ENCODE measurements at places on chromosomes 4 and X.

DNA sequence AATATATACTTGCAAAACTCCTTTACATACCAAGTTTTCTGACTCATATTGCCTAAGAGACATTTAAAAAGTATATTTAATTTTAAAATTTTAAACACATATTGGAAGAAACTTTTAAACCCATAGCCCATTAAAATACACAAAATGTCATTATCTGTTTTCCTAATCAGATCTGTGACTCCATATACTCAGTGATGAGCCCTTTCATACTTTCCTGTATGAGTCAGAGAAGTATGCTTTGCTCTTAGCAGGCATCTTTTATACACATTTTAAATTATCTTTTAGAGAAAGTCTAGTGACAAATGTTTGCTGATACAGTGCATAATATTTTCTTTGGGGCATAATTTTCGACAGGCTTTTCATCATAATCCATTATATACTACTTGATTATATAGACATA, 26.4 kb downstream of the SPIN3 start:
- no peak for DNase-seq

GRCh38 chr4:3340700-3341083, 47.9 kb downstream of the RGS12 start:
- DNase-seq, result no peak

DNA sequence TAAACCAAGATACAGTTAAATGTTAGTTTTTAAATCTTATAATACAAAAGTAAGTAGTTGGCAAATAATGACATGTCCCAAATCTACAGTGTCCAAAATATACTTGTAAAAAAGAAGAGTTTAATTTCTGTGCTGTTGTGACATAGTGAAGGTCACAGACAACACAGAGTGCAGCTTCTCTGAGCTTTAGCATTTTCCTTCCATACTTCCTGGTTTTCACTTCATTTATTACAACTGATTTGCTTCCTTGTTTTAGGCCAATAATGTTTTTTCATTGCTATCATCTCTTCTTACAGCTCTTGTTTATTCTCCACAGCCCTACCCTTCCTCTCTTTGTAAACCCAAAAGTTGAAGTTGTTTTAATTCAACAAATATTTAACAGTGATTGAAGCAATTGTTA, 132.4 kb upstream of the TET2 start:
- DNase-seq, result no peak

GRCh38 chr4:76406081-76406480, 14.9 kb downstream of the CCDC158 start:
- no peak for DNase-seq

GRCh38 chrX:39560271-39560670, 537.5 kb downstream of the BCOR start:
- DNase-seq, result no peak

DNA sequence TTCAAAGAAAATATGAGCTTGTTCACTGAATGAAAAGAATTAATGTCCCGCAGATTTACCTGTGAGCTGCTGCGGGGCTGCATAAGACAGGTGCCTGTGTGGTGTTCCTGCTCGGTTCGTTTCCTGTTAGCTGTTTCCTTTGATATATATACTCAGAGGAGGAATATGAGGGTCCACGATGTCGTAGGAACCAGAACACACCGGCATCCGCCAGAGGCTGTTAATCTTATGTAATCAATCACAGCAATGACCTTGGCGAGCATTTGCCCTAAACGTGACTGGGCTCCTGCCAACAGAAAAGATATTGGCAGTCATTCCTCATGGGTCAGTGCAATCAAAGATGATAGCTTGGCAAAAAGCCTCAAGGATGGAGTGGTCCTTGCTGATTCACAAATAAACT, 260.1 kb downstream of the EVC2 start:
- no peak for DNase-seq

DNA sequence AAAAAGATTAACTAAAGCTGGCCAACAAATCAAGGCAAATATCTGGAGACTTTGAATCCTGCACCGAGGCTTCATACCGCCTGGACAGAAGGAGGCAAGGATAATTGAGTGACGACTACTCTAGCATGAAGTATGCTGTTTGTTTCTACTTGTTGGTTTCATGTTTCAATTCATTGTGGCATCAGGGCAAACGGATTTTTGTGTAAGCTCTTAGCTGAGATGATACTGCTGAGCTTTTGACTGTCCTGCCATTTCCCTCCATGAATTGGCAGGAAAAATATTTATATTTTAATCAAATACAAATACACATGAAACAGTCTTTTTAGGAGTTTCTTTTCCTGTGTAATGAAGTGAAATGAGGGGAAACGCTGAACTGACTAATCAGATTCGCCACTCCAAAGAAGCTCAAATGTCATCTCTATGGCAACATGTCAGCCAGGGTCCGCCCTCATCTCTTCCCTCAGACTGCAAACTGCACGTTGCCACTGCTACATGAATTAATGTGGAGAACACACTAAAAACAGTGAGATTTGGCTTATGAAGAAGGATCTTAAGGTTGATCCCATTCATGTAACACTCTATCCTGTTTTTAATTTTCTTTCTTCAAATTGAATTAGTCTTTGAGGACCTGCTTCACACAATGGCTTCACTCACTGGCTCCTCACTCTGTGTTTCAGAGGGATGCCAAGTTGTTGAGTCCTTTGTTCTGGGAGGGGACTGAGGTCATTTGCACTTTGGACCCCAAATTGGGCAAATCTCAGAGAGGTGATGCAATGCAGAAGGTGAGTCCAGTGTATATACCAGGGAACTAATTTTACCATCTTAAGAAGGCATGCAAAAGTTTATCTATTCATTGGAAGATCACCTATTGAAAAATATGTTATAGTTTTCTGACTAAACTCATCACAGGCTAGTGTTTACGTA, 149.6 kb upstream of the MID1 start:
- DNase-seq, result no peak

DNA sequence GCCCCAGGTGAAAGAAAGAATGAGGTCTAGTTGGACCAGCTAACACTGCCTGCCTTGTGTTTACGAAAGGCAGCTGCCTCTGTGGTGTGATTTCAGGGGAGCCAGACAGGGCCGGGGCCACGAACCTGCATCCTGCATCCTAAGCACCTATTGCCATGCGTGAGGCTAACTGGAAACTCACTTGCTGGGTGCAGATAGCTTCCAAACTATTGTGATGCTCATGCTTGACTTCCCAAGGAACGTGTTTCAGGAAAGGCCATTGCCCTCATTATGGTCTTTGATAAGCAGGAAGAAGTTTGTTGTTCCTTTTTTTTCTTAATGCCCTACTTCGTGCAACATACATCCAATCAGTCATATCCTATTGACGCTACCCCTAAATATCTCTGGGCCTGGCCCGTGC, 2.3 kb upstream of the IRF2 start:
- DNase-seq, result no peak

GRCh38 chr4:85979276-85979675, 380.6 kb downstream of the MAPK10 start:
- DNase-seq, result no peak

GRCh38 chr4:37670249-37670648, 15.9 kb downstream of the RELL1 start:
- no peak for DNase-seq

DNA sequence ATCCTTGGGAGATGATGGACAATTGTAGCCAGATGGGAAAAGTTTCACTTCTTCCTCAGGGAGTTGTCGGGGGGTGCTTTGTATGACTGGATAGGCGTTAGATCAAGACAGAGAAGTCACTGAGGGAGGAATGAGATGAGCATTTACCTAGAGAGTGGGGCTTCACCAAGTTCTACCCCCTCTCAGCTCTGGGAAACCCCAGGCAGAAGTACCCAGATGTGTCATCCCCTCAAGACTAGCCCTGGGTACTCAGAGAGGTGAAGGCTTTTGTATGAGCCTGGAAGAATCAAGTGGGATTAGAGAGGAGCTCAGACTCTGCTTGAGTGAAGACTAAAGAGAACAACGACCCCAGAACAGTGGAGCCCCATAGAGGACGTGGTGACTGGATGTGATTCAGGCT, 1.9 kb downstream of the MAGEB1 start:
- DNase-seq, result no peak

DNA sequence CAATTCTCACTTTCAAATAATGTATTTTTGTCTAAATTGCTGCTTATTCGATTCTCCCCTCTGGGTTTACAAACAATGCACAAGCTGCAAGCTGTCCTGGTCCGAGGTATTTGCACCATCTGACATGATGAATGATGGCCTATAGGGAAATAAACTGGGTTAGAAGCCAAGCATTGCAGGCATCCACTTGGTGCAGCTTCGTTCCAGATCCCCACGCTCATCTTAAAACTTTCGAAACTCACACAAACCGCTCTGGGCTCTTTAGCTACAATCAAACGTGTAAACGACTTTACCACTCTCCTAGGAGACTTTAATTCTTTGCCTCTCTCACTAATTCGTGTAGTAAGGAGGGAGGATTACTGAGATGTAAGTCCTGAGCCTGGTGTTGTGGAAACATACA, 19.0 kb downstream of the PHKA2 start:
- DNase-seq, result no peak
